Ureter (tissue), 1 donor: ENCODE measurements at places on chromosomes 16 and 17. TPM values are rescaled to one million over a fixed set of nuclear protein-coding genes. Genes with fewer than 3 reads are reported as not detected.

DNA sequence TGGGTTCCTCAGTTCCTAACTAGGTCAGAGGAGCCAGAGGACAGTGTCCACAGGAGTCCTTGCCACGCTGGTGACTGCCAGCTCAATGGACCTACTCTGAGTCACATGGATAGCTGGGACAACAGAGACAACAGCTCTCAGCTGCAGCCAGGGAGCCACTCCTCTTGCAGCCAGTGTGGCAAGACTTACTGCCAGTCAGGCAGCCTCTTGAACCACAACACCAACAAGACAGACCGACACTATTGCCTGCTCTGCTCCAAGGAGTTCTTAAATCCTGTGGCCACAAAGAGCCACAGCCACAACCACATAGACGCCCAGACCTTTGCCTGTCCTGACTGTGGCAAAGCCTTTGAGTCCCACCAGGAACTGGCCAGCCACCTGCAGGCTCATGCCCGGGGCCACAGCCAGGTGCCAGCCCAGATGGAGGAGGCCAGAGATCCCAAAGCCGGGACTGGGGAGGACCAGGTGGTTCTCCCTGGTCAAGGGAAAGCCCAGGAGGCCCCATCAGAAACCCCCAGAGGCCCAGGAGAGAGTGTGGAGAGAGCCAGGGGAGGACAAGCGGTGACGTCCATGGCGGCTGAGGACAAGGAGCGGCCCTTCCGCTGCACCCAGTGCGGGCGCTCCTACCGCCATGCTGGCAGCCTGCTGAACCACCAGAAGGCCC, 6.7 kb downstream of the ZNF646 start:
- DNase-seq = no peak

ATP2A1 gene
- total RNA-seq = 0.75 TPM

DNA sequence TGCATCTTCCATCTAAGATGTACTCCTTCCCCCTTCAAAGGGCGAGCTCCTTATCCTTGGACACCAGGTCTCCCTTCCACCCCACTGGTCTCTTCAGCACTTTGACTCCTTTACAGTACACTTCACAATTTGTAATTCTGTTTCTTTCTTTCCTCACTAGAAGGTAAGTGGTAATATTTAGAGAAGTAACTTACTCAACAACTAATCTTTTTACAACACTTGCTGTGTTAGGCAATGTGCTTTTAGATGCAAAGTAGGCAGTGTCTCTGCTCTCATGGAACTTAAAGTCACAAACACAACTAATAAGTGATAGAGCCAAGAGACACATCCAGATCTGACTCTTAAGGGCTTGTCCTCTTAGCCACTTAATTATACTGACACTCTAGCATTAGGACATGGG, 6.4 kb downstream of the SIAH1 start:
- DNase-seq = no peak

- DNase-seq = no peak
These were observed 54.1 kb upstream of the NFAT5 start for GRCh38 chr16:69511651-69512050.

GRCh38 chr17:18084256-18084655, 3.5 kb upstream of the DRG2 start:
- DNase-seq = no peak

C16orf54 gene
- 1.6 TPM for total RNA-seq

GRCh38 chr17:37174205-37174604, 201.6 kb upstream of the C17orf78 start:
- no peak for DNase-seq

DNA sequence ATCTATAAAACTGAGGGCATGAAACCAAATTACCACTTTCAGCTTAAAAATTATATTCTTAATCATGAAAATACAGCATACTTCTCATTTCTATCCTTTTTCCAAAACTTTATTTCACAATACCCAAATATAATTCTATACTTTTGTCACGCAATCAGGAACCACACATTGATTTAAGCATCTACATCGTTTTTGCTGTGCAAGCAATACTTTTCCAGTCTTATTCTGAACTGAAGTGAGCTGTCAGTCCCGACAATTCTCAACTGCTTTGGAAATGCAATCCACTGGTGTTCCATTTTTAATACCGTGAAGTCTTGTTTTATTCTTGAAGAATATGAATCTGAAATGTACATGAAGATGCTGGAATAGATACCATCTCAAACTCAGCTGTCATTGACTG, 60.1 kb upstream of the NOL11 start:
- DNase-seq = no peak

GRCh38 chr16:77540646-77541045, 105.8 kb upstream of the ADAMTS18 start:
- DNase-seq = no peak

RBFOX1 gene
- 4.0 TPM for total RNA-seq

RNF112 gene
- 20.7 TPM for total RNA-seq

KCNH4 gene
- total RNA-seq = 0.99 TPM

DNA sequence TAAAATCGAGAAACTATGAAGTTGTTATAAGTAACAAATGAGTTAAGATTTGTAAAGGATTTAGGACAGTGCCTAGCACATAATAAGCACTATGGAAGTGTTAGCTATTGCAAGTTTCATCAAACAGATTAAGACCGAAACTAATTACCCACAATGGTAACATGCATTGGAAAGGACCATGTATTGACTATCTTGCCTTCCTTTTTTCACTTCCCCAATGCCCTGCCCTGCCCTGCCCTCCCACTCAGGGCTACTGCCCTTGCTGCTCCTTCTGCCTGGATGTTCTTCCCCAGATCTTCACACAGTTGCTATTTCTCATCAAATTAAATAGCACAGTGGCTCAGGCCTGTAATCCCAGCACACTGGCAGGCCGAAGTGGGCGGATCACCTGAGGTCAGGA, 202.1 kb upstream of the PSMD7 start:
- DNase-seq = no peak

GNAO1 gene
- total RNA-seq = 23.8 TPM

DNA sequence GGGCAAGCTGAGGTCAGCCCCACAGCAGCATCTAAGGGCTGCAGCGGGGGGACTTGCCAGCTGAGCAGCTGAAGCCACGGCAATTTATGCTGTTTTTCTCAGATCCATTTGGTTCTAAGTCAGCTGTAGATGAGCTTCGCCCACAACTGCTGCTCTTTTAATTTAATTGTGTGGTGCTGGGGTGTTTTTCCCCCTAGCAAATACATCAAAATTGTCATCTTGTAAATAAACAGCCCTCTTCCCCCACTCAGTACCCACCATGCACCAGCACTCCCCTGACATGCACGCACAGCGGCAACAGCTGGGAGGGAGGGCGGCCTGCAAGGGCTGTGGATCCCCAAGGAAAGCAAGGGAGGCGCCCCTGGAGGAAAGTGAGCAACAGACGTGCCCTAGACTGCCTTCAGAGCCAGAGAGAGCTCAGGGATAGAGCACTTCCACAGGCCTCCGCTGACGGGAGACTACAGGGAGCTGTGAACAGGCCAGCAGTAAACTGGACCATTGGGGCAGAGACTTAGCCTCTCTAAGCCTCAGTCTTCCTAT, 149.5 kb downstream of the TMEM132E start:
- DNase-seq = no peak

DNA sequence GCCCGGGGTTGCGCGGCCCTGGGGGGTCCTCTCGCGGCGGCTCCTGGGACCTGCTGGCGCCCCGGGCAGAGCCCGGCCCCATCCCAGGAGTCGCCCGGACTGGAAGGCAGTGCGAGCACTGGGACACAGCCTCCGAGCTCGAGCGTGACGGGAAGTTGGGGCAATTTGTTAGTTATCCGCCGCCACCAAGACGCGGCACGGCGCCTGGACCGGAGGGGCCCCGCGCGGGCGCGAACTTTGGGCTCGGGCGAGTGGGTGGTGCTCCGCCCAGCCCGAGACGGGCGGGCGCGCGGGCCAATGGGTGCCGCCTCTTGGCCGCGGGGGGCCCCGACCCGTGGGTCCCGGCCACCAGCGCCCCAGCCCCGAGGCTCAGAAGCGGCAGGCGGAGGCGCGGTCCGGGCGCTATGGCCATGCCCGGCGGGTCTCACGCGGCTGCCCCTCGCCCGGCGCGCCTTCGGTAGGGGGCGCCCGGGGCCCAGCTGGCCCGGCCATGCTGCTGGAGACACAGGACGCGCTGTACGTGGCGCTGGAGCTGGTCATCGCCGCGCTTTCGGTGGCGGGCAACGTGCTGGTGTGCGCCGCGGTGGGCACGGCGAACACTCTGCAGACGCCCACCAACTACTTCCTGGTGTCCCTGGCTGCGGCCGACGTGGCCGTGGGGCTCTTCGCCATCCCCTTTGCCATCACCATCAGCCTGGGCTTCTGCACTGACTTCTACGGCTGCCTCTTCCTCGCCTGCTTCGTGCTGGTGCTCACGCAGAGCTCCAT, at the start of gene ADORA2B:
TSS of gene ADORA2B (plus strand) at position 372 of the 768 bp plus-strand sequence. CDS start at position 491, 119 bp downstream.
- no peak for DNase-seq

DNA sequence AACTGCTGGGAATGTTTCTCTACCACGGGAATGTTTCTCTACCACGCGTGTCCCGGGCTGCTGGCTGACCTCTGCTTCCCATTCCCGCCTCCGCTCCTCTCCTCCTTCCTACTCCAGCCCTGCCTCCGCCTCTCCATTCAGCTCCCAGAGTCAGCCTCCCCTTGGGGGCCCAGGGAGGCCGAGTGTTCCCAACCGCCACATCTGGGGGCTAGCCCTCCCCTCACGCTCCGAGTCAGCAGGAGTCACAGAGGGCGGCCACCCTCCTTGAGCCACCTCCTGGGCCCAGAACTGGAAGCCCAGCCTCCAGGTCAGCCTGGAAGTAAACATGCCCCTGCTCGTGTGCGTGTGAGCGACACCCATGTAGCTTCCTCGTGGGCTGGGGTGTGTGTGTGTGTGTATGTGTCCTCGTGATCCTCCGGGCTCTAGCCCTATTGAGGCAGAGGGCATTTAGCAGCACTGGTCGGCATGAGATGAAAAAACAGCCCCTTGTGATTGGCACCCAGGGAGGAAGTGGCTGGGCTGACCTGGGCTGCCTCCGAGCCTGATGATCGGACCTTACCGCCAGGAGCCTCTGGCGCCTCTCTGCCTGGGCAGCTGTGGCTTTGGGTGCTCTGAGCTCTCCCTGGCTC, 7.3 kb downstream of the CYGB start:
- peak; percentile 85 for DNase-seq
